ENCODE measurements at places on chromosomes 4 and X.

DNA sequence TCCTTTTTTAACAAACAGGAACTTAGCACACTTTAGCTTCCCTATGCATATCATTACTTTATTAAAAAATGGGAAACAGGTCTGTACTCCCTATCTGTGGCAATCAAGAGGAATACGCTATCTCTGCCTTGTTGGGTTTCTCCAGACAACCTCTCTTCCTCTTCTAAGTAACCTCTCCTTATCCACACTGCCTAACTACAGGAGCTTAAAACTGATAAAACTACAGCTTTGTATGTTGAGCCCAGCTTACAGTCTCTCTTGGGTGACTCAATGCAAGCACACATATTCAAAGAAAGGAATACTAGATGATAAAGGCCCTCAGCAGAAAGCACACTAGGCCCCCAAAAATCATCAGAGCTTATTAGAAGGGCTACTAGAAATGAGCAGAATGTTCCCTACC lies 8.9 kb downstream of the NUP62CL start:
- DNase-seq = no peak

DNA sequence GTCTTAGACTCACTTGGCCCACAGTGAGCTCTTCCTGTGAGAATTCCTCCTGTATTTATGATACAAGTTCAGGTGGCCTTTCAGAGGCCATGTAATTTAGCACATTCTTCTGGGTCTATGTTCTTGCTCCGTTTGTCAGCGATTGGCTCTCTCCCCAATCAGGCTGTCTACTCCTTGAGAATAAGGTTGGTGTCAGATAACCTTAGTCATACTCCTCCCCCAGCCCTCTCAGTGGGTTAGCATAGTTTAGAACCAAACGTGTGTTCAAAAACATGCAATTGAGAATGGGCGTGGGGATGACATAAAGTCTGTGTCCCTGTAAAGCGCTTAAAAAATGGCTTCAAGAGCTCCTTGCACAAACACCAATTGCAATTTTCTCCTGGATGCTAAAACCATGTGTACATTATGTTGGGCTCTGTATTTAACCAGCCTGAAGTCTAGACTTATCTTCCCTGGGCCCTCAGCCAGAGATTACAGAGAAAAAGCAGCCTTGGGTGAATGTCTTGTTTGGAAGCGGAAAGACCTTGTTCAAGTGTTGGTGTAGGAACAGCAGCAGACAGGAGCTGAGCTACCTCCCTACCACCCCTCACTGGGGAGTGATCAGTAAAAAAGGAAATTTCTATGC lies 9.9 kb upstream of the CT47C1 start:
- peak; percentile 32 for DNase-seq

DNA sequence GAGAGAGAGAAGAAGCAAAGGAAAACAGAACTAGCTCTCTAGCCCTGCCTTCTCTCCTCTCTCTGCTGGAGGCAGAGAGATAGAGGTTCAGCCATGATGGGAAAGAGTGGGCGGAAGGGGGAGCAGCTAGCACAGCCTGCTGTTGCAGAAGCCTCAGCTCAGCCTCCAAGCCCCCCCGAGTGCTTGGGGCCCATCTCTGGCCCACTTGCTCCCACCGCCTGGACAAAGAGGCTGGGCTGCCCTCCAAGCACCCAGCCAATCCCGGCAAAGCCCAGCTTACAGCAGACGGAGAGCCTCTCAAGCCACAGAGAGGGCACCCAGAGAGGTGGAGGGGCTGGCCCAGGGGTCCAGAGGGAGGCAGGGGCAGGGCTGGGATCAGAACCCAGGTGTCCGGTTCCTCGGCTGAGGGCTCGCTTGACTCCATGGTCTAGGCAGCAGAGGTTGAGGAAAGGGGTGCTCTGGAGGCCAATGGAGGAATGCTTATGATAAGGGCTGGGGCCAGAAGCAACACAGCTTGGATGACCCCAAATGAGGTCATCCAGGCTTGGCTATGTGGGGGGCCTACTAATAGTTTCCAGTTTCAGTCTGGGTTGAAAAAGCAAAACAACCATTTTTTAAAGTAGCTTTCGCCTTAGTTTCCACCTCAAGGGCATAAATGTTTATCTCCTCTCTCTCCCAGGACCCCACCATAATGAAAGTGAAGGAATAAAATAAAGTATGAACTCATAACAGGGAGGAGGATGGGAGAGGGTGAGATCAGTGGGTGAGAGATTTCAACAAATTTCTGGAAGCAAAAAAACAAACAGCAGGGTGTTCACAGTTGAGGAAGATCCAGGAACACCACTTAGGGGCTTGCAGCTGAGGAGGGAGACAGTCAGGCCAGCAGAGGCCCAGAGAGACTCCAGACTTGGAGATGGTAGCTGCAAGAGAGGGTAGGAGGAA lies 24.9 kb upstream of the IQSEC2 start:
- no peak for DNase-seq

DNA sequence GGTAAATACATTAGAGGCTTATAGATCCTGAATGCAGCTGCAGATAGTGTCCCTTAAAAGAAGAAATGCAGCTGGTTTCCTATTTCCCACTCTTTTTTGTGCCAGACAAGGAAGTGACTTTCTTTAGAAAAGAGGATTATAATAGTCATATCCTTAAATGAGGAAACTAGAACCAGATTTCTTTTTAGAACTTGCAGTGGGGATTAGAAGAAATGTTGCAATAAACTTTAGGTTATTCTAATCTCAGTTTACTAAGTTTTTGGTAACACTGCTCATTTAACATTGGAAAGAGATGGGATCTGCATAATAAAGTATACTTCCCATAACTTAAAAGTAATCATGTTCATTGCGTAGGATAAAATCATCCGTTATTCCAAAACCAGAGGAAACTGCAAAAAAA lies 101.9 kb downstream of the SLIT2 start:
- DNase-seq = no peak

DNA sequence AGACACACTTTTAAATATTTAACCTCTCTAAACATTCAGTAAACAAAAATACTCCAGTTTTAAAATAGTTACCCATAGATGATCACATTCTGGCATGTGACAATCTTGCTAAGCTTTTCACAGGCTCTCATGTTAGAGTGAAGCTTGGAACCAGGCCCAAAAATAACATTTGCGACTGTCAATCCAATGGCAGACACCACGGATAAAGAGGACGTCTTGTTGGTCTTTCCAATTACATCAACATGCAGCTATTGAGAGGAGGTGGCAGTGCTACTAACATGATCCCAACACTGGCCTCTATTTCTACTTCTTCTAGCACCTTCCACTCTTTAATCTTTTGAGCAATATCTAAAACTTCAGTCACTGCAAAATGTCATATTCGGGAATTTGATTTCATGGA lies 970.8 kb upstream of the TENM3 start:
- DNase-seq = no peak

DNA sequence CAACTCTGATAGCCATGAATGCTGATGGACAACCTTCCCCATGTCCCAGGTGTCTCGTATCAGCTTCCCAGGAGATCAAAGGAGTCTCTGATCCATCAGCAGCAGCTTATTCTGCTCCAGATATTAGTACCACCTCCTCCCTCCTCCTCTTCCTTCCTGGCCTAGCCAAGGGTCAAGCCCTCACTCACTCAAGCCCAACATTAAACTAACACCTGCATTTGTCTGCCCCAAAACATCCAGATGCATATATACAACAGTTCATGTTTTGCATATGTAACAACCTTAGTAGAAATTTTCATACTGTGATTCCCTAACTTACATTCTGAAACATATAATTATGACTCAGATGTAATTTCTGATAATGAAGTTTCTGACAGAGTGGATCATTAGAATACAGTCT lies 29.9 kb downstream of the BCLAF3 start:
- DNase-seq = no peak

DNA sequence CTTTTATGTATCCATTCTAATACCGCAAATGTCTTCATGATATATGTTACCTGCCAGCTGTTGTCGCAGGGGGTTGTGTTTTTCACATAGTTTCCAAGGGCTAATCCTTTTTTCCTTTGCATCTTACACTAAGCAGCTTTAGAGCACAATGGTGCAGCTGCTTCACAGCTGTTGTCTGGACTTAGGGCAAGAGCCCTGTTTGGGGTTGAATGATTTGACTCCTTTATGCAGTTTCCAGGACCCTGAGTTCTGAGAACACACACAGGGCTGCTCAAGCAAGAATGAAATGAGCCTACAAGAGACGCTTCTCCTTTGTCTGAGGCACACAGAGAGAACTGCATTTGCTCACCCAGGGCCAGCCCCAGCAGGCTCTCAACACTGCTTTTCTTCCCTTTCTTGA lies 20.2 kb downstream of the CCNG2 start:
- DNase-seq = no peak

GRCh38 chr4:25859429-25860148 lies 3.2 kb downstream of the SEL1L3 start:
- DNase-seq = no peak

DNA sequence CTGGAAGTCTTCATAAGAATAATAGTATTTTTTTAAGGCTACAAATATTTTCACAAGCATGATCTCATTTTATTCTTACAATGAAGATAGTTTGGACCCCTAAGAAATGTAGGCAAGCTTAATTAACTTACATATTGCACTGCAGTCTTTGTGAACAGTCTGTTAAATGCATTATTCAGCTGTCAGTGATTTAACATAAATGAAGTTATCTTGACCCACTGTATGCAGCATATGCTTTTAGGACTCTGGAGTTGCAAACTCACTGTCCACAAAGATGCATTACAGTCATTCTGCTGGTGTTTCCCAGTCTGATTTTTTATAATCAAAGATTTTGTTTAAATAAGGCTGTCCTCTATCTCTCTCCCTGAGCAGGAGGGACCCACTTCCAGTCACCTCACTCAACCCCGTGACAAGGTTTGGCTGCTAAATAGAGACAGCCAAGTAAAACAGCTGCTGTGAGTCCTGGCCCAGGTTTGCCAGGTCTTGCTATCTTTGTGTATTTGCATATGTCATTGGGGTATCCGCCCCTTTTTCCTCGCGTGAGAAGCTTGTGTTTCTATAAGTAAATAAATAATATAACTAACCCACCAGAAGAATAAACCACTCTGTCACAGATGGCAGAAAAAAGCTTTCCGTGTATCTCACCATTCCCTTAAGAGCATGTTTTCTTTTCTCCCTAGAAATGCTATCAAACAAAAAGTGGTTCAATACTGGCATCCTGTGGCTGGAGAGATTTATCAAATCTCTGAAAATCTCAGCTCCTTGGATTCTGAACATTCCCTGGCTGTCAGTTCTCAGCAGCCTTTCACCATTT lies 67.0 kb downstream of the SLC7A11 start:
- no peak for DNase-seq

All from HEK293T (cell line).